Body of pancreas (tissue), 4 donors: ENCODE measurements at places on chromosomes 12 and 14. TPM values are rescaled to one million over a fixed set of nuclear protein-coding genes. Genes with fewer than 3 reads are reported as not detected.

- H3K27me3 ChIP-seq = no peaks in the 10 kb centered on the region
- H3K4me1 ChIP-seq = no peaks in the 10 kb centered on the region
These were observed 5.9 kb upstream of the ASB8 start for GRCh38 chr12:48163150-48163747.

SRRM4 gene
- total RNA-seq = not detected

DNA sequence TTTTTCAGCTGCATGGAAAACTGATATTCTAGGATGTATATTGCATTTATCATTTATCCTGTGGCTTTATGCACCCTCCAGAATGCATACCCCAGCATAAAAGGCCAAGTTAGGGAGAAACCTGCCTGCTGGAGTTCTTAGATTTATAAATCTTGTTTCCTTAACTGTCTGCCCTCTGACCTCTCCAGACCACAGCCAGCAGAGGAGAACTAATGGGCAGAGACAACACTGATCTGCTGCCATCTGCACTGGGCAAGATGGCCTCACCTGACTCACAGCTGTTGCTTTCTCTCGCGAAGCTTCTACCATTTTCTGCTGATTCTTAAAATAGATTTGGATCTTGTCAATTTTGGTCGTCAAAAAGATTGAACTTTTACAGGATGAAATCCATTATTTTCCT is 65.8 kb downstream of the PPP2R5C start:
- no peaks in the 10 kb centered on the region for H3K27me3 ChIP-seq
- no peak overlapping the region for H3K27ac ChIP-seq
- no peak overlapping the region for H3K4me3 ChIP-seq
- H3K36me3 ChIP-seq = no peaks in the 10 kb centered on the region
- H3K4me1 ChIP-seq = peaks cover 29% of the 10 kb centered on the region
- no peak for DNase-seq

CLEC14A gene
- total RNA-seq = 9.9 TPM

RIPK3 gene
- total RNA-seq = 6.0 TPM

DNA sequence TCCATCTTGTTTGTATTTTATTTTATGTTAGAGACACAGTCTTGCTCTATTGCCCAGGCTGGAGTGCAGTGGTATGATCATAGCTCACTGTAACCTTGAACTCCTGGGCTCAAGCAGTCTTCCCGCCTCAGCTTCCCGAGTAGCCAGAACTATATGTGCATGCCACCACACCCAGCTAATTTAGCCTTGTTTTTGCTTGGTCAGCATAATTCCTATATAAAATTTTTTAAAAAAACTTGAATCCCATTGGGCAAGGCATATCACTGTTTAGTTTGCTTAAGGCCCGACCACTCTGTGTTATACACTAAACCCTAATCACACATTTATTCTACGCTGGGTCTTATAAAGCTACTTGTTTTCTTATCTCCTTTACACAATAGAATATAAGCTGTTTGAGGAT is 266.4 kb downstream of the AKAP6 start:
- no peak overlapping the region for H3K27ac ChIP-seq
- no peaks in the 10 kb centered on the region for H3K36me3 ChIP-seq
- no peak overlapping the region for H3K4me3 ChIP-seq
- no peaks in the 10 kb centered on the region for H3K4me1 ChIP-seq
- DNase-seq = no peak
- H3K27me3 ChIP-seq = no peaks in the 10 kb centered on the region

DNA sequence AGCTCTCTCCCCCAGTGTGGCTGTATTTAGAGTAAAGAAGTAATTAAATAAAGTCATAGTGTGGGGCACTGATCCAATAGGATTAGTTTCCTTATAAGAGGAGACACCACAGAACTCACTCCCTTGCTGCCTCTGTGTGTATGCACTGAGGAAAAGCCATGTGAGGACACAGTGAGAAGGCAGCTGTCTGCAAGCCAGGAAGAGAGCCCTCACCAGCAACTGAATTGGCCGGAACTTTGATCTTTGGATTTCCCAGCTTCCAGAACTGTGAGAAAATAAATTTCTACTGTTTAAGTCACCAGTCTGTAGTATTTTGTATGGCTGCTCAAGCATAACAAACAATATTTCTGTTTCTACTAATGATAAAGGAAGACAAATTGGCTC is 368.7 kb upstream of the PRICKLE1 start:
- no peak overlapping the region for H3K27ac ChIP-seq
- H3K36me3 ChIP-seq = no peaks in the 10 kb centered on the region
- DNase-seq = no peak
- H3K4me1 ChIP-seq = peaks cover 16% of the 10 kb centered on the region
- no peaks in the 10 kb centered on the region for H3K27me3 ChIP-seq

GPRC5A gene
- total RNA-seq = 6.5 TPM

- no peak overlapping the region for H3K4me3 ChIP-seq
- DNase-seq = no peak
- H3K27ac ChIP-seq = no peak overlapping the region
- no peaks in the 10 kb centered on the region for H3K4me1 ChIP-seq
- no peaks in the 10 kb centered on the region for H3K27me3 ChIP-seq
- no peaks in the 10 kb centered on the region for H3K36me3 ChIP-seq
These were observed 17.4 kb upstream of the ARHGAP5 start for GRCh38 chr14:32059702-32060101.

DNA sequence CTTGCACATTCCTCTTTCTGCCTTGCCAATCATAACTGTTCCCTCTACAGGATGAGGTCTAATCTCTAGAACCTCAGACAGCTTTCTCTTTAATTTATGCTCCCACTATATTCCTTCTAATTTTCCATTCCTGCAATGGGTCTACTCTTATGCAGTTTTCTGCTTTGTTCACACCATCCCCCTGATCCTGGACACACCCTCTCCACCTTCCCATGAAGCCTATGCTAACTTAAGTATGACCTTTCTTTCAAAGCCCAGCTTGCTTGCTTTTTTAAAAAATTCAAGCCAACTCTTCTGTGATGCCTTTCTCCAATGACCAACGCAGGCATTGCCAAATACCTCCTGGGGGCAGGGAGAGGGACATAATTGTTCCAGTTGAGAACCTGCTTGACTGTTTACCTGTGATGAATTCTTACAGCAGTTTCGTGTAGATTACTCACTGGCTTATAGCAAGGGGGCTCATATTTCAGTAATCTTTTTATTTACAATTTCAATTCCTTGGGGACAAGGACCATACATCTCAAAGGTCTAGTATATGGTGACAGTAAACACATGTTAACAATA is 7.8 kb downstream of the SLC38A1 start:
- DNase-seq = no peak
- H3K4me3 ChIP-seq = no peak overlapping the region
- H3K27me3 ChIP-seq = no peaks in the 10 kb centered on the region
- H3K27ac ChIP-seq = no peak overlapping the region
- H3K4me1 ChIP-seq = peaks cover 44% of the 10 kb centered on the region
- no peaks in the 10 kb centered on the region for H3K36me3 ChIP-seq

APOF gene
- total RNA-seq = not detected

DNA sequence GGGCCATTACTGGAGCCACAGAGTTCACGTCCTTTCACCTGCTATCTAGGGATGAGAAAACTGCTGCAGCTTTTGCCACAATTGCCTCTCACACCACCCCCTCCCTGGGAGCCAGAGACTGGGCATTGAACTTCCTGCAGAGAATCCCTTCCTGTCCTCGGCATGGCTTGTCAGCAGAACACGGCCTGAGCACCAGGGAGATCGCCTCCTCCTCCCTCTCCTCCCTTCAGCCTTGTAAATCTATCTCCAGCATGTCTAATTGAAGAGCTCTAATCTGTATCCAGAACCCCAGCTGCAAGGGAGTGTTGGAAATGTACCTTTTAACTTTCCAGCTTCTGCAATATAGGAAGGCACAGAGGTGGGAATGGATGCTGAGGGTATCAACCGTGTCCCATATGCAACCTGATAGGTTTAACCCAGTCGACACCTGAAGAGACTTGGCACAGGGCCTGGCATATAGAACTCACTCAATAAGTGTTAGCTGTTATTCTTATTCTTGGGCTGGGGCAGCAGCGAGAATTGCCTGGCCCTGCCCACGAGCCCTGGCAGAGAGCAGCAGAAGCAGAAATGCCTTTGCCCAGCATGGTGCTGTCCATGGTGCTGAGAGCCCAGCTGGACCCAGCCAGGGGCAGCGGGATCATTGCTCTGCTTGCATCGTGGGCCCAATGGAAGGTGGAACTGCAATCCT is 26.8 kb downstream of the TMEM63C start:
- H3K27me3 ChIP-seq = no peaks in the 10 kb centered on the region
- DNase-seq = peak; percentile 76
- no peaks in the 10 kb centered on the region for H3K36me3 ChIP-seq
- H3K4me3 ChIP-seq = no peak overlapping the region

- H3K4me3 ChIP-seq = no peak overlapping the region
- H3K36me3 ChIP-seq = no peaks in the 10 kb centered on the region
- H3K27me3 ChIP-seq = no peaks in the 10 kb centered on the region
- H3K4me1 ChIP-seq = peaks cover 35% of the 10 kb centered on the region
- no peak overlapping the region for H3K27ac ChIP-seq
These were observed 82.4 kb downstream of the ITPK1 start for GRCh38 chr14:93033084-93033982.

LRIG3 gene
- total RNA-seq = 71.6 TPM

DNA sequence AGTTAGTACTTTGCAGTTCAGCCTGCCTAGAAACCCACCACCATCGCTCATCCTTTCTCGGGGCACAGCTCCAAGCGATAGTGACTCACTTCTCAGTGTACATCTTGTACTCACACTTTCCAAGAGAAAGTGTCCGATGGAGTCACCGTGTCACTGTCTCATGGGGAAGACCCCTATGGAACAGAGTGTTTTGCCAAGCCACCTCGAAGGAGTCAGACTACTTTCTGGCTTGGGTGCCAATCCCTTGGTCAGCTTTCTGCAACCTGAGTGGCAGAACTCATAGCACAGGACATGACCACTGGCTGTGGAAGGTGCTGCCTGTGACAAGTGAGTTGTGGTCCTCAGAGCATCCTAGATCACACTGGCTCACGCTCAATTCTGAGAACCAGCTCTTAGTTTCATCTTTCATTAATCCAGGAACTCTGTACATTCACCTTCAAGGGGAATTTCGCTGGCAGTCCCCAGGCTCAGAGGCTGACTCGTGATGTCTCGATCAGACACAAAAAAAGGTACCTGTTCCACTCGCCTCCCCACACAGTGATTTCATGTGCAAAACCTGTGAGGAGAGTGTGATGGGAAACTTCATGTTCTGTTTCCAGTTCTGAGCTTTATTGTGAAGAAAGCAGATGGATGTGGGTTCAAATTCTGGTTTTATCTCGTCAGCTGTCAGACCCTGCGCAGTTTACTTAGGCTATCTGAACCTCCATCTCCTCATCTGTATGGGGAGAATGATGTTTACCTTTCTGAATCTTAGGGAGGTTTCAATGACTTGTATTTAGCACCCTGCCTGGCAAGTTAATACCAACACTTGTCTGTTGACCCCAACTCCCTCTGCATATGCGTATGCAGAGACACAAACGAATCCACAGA is 127.3 kb upstream of the CCND2 start:
- H3K4me3 ChIP-seq = no peak overlapping the region
- no peak overlapping the region for H3K27ac ChIP-seq
- no peak for DNase-seq
- H3K4me1 ChIP-seq = no peaks in the 10 kb centered on the region
- no peaks in the 10 kb centered on the region for H3K36me3 ChIP-seq

GRCh38 chr14:70907996-70908934 is 1.0 kb downstream of the PCNX1 start:
- no peaks in the 10 kb centered on the region for H3K36me3 ChIP-seq
- peak; percentile 64 for DNase-seq
- H3K4me1 ChIP-seq = peaks cover 12% of the 10 kb centered on the region
- peak overlapping the region; percentile 81 for H3K27ac ChIP-seq

ADAM21 gene
- total RNA-seq = 0.52 TPM

AICDA gene
- total RNA-seq = not detected

GAS2L3 gene
- total RNA-seq = 2.3 TPM

LPAR5 gene
- 0.66 TPM for total RNA-seq

ATP2A2 gene
- total RNA-seq = 61.6 TPM

DNA sequence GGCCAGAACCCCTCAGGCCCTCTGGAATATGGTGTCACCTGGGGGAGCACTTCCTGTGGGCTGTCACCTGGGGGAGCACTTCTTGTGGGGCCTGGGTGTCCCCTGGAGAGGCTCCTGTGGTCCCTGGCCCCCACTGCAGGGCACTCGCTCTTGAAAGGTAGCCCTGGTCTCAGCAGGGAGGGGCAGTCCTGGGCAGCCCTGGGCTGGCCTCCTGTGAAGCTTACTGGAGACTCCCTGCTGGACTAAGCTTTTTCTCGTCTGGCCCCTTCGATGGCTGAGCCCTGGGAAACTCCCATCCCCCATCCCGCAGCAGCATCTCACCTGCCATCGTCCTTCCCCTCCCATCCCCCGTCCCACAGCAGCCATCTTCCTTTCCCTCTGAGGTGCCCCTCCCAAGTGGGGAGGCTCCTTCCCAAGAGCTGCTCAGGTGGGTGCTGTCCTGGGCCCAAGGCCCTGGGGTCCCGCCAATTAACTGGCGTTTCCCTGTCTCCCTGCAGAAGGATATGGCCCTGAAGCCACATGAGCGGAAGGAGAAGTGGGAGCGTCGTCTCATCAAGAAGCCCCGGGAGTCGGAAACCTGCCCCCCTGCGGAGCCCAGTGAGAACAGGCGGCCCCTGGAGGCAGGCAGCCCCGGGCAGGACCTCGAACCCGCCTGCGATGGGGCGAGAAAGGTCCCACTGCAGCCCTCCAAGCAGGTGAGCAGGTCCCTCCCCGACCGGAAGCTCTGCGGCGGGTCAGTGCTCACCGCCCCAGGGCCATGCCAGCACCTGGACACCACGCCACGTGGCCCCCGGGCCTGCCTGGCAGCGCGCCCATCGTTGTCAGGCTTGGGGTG is 17.9 kb downstream of the FBRSL1 start:
- peaks cover 70% of the 10 kb centered on the region for H3K4me1 ChIP-seq
- no peak overlapping the region for H3K4me3 ChIP-seq
- H3K36me3 ChIP-seq = no peaks in the 10 kb centered on the region
- no peaks in the 10 kb centered on the region for H3K27me3 ChIP-seq
- no peak for DNase-seq

GPR137C gene
- not detected for total RNA-seq

- H3K4me3 ChIP-seq = no peak overlapping the region
- DNase-seq = no peak
- H3K27me3 ChIP-seq = no peaks in the 10 kb centered on the region
- H3K27ac ChIP-seq = no peak overlapping the region
- H3K36me3 ChIP-seq = no peaks in the 10 kb centered on the region
These were observed 220.1 kb downstream of the SOX5 start for GRCh38 chr12:23729359-23729758.

DNA sequence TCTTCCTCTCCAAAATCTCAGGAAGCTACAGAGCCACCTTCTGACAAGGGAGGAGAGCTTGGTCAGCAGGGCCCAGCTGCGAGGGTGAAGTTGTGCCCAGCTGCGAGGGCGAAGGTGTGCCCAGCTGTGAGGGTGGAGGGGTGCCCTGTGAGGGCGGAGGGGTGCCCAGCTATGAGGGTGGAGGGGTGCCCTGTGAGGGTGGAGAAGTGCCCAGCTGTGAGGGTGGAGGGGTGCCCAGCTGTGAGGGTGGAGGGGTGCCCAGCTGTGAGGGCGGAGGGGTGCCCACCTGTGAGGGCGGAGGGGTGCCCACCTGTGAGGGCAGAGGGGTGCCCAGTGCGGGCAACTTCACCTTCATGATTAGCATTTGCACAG is 20.4 kb upstream of the TTC7B start:
- DNase-seq = no peak
- H3K4me1 ChIP-seq = no peaks in the 10 kb centered on the region
- no peaks in the 10 kb centered on the region for H3K27me3 ChIP-seq
- H3K4me3 ChIP-seq = no peak overlapping the region
- no peak overlapping the region for H3K27ac ChIP-seq
